ENCODE measurements at places on chromosomes 3 and 15.

DNA sequence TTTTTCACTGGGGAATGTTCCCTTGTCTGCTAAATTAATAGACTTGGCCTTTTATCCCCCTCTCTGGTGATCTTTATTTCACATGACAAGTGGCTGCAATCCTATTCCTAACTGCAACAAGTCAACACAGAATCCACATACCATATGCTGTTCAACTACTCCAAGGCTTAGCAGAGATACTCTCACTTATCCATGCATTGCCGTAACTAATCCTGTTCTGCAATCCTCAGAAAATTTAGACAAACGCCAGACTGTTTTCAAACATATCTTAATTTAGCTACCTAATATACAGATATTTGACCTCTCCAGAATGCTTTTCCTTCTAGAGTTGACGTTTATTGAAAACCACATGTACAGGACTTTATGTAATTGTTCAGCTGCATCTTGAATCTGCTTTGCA is 37.9 kb downstream of the EID1 start:
- DNase-seq: no peak

DNA sequence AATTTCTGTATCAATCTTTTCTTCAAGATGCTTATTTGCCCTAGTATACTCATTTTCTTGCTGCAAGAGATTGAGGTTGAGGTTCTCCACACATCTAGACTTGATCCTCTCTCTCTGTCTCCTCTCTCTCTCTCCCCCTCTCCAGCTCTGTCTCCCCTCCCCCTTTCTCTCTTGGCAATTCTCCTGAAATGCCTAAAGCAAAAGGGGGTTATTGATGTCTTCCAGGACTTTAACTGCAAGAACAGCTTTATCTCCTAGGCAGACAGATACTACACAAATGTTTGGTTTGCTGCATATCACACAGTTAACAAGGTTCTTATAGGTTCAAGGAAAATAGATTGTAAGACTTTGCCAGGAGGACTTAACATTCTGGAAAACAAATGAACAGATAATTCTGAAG is 52.1 kb downstream of the TMEM212 start:
- no peak for DNase-seq

- DNase-seq: no peak
These were observed 156.4 kb upstream of the CBLB start for GRCh38 chr3:106025151-106025722.

GRCh38 chr15:32099097-32099785 is 68.9 kb downstream of the CHRNA7 start:
- no peak for DNase-seq

GRCh38 chr3:141981084-141981483 is 104.6 kb downstream of the ATP1B3 start:
- DNase-seq: no peak

GRCh38 chr3:13011573-13012220 is 61.5 kb downstream of the IQSEC1 start:
- peak; percentile 72 for DNase-seq

DNA sequence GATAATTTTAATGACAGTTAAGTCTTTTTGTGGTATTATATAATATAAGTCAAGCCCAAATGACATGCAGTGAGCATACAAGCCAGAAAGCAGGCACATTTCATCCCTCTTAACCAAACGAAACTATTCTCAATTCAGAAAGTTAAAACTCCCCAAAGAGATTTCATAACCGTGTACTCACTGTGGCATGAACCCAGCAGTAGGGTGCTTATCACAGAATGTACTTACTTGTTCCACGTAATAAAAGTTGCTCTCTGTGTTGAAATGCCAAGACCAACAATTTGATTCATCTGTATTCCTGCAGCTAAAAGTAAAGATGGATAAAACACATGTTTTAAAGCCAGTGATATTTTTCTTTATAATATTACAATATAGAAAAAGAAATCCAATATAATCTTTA is 12.1 kb downstream of the GK5 start:
- DNase-seq: no peak

GRCh38 chr3:172315401-172316091 is 132.7 kb downstream of the GHSR start:
- no peak for DNase-seq
